Stimulated activated CD8-positive, alpha-beta memory T cell treated with anti-CD3 and anti-CD28 coated beads, Interleukin-12 subunit alpha, Interleukin-12 subunit beta, amount 100 ng/mL, for 1 hour (primary cell): ENCODE measurements at places on chromosomes 3 and 15.

DNA sequence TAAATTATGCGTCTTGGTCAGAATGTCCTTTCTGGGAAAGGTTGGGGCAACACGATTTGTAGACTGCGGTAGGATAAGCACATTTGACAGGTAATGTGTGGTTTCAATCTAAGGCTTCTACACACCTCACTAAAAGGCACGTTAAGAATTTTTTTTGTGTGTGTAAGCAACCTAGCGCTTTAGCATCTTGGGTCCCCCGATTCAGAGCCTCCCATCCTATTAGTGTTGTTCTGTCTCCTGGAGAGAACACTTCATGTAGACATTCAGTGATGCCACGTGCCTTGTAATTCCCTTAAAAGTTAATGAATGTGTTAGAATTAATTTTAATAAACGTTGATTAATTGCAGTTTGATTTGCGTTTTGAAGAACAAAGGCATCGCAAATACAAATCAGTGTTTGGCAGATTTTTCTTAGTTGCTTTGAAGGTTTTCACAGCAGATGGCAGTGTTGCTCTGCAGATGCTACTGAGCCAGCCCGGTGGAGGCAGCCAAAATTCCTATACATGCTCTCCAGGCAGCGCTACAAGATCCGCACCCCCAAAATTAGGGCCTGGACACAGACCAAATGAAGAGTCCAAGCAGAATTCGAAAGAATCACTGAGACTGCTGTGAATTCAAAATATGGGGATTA, 63.5 kb downstream of the OTOL1 start:
- DNase-seq, result no peak

DNA sequence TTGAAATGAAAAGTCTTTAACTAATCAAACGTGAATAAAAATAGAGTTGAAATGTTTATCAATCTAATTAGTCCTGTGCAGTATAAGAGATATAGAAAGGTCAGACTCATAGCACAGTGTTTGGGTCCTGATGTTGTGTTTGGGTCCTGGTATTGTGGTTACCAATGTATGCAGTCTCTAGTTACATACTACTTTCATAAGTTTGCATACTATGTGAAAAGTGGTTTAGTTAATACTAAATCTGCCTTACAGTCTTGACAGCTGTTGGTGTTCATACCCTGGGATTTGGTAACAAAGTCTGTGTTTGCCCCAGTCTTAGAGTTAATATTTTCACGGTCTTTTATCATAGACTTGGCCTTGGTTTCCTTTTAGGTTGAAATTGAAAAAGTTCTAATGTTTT, 41.7 kb downstream of the KIF15 start:
- no peak for DNase-seq

- DNase-seq, result no peak
Measured at GRCh38 chr3:157865352-157866000, 240.7 kb downstream of the SHOX2 start.

DNA sequence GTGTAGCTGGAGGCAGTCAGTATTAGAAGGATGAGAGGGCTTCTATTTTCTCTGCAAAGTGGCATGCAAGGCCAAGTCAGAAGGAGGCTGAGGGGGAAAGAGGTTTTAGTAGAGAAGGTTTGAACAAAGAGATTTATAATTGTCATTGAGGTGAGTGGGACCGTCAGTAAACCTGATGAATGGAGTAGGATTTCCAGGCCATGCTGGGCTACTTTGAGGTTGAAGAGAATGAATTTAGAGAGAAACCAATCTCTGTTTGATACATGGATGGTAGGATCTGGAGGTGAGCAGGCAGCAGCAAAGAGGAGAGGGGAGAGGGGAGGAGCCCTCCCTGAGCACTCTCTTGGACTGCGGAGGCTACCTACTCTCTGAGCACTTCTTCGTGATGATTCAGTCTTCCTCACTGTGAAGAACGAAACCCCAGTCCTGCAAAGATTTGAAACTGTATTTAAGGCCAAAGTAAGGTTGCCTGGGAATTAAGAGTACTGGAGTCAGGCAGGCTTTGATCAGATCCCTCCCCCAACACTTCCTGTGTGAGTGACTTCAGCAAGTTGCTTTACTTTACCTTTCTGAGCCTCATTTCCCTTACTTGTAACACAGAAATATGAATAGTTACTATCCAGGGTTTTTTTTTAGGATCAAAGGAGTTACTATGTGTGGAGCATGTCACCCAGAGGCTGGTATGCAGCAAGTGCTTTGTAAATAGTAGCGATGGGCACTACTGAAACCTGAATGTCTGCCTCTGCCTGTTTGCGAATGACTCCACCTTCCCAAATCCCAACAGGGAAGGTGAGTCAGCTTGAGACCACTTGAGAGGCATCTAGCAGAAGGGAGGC, 75.8 kb downstream of the RPL39L start:
- DNase-seq, result no peak

DNA sequence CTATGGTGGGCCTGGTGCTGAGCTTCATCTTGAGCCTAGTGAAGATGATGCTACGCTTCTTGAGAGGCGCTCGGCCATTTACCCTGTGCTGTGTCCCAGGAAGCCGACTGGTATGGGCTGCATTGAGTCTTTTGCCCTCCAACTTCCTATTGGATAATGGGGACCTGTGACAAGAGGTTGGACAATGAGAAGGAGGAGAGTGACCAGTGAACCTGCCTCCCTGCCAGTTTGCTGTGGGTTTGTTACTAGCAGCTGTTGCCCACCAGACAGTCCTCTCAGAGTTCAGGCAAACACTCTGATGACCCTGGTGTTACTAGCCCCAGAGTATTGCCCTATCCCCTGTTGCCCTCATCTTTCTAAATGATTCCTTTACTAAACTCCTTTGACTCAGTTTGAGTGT, 99.6 kb upstream of the PFN2 start:
- no peak for DNase-seq

GRCh38 chr3:74080056-74080461, 455.3 kb upstream of the PDZRN3 start:
- no peak for DNase-seq

GRCh38 chr3:31505371-31506048, 27.2 kb upstream of the STT3B start:
- DNase-seq, result no peak

GRCh38 chr3:117531078-117531767, 821.6 kb downstream of the TUSC7 start:
- no peak for DNase-seq

GRCh38 chr3:168579010-168579409, 483.3 kb upstream of the GOLIM4 start:
- no peak for DNase-seq

DNA sequence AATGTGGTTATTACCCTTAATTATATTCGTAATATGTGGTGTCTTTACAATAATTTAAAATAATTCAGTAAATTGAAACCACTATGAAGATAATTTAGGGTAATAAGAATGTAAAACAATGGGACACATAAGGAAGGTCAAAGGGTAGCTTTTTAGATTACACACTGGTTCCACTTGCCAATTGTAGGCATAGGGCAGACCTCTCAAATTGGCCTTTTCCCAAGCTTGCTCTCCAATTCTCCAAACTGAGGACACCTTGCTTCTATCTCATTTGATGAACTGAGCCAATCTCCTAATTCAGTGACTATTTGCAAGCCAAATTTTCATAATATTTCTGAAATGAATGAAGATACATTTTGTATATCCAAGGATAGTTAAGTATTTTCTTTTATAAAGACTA, 151.4 kb downstream of the ARPP21 start:
- DNase-seq, result no peak

DNA sequence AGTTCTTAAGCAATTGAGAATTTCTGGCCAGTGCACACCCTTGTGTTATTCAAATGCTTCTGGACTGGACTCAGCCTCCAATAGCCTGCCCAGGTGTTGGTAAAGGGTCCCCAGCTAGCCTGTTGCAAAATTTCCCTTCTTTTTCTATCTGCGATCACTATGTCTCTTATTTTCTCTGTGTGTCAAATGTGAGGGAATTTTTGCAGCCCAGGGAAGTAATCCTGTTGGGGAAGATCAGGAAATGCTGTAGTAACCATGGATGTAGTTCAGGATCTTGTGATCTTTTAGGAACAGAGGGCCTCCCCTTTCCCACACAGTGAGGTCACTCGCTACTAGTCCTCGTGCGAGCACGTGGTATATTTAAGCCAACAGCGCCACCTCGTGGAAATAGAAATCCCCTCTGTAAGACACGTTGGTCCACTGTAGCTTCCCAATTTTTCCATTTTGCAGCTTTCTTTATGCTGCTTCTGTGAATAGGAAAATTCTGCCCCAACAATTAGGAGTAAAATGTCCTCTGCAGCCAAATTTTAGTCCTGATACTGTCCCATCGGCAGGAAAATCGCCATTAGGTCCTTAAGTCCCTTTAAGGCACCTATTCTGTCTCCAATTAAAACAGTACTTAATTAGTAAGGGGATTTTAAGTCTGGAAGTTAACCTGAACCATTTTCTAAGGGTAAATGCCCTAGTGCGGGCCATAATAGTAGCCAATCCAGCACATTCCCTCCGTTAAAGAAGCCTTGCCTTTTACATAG, 4.0 kb upstream of the SMCO1 start:
- DNase-seq, result peak; percentile 42

GRCh38 chr3:143067201-143067600, 52.4 kb upstream of the CHST2 start:
- DNase-seq, result no peak
